Stimulated activated CD4-positive, alpha-beta T cell treated with anti-CD3 and anti-CD28 coated beads, TNF-alpha, amount 100 ng/mL, for 4 hours (primary cell): ENCODE measurements at places on chromosomes 3 and 15.

GRCh38 chr3:55720614-55721013 lies 233.5 kb upstream of the WNT5A start:
- no peak for DNase-seq

- DNase-seq, result no peak
Measured at GRCh38 chr3:112149136-112149535, 16.1 kb upstream of the GCSAM start.

DNA sequence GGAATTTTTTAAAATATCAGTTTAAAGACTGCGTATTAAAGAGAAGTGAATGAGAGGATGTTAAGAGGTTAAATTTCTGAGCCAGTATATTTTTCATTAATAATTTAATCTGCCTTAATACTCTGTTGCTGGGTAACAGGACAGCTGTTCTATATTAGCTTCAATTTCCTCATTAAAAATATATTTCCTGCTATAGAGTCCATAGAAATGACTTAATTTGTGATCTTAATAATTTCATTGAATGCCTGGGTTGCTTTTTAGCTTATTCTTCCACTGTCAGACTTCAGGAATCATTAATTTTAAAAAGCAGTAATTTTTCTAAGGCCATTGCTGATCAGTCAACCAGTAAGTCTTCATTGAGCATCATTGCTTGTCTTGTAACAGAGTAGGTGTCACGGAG lies 129.0 kb downstream of the THSD4 start:
- no peak for DNase-seq

GRCh38 chr15:65248511-65249255 lies 37.4 kb upstream of the CILP start:
- DNase-seq, result no peak

- DNase-seq, result no peak
Measured at GRCh38 chr3:97932387-97932801, 39.8 kb downstream of the RIOX2 start.
